ENCODE measurements at places on chromosomes 3 and 15.

DNA sequence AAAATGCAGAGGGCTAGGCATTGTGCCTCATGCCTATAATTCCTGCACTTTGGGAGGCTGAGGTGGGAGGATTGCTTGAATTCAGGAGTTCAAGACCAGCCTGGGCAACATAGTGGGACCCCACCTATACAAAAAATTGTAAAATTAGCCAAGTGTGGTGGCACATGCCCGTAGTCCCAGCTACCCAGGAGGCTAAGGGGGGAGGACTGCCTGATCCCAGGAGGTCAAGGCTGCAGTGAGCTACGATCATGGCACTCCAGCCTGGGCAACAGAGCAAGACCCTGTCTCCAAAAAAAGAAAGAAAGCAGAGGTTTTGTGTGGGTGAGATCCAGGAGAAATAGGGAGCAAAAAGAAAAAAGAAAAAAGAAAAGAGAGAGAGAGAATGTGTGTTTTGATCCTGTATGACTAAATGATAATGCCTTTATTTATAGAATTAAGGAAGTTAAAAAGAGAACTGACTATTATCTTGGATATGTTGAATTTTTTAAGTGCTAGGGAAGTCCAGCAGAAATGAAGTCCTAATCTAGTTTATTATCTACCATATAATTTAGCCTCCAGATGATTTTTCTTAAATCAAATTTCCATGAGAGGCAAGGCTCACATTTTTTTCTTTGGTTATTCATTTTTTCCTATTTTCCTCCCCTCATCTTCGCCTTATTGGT lies 4.8 kb downstream of the TTBK2 start:
- no peak for DNase-seq

DNA sequence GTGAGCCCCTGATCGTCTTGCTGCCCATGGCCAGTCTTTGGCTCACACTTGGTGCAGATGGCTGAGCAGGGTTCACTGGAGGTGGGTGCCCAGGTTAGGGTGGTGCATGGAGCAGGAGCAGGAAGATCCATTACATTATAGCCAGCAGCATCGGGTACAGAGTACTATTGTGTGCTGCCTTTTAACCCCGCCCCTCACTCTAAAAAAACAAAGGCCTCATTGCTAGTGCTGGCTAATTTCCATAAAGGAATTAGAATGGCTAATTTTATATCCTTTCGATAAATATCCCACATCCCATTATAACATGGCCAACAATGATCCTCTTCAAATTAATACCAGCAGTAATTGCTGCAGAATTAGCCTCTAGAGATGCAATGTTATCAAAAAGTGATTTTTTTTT lies 45.8 kb upstream of the PPP4R2 start:
- DNase-seq, result no peak

- no peak for DNase-seq
Observed at GRCh38 chr3:4688411-4688810, 195.3 kb downstream of the ITPR1 start.

- peak; percentile 31 for DNase-seq
Observed at GRCh38 chr3:13040361-13041074, 32.7 kb downstream of the IQSEC1 start.

DNA sequence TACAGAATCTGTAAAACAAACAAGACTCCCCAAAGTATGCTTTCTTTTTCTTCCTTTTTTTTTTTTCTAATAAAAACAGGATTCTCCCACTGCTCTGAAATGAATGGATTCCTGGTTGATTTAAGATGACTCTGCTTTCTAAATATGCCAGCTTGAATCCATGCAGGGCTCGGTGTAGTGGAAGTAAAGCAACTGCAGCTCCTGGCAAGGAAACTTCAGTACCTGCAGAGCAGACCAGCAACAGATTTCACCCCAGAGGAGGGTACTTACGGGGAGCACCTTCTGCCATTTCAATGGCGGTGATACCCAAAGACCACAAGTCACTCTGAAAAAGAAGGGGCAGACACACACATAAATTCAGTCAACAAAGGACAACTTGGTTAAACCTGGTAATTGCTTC lies 150.5 kb upstream of the SLC2A2 start:
- no peak for DNase-seq

GRCh38 chr3:87553058-87553457 lies 276.7 kb upstream of the POU1F1 start:
- DNase-seq, result no peak

DNA sequence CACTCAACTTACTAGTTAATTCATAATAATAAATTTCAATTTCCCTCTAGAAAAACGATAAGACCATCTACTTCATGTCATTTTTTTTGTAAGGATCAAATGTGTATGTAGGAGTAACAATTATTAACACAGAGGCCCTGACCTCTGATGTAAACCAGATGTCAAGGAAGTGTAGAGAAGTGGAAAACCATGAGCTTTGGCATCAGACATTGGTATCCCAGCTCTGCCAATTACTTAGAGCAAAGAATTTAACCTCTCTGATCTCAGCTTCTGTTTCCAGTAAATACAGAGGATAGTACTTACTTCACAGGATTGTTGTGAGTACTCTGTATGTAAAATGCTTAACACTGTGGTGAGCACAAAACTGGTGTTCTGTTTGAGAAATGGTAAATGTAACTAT lies 17.5 kb downstream of the AQR start:
- DNase-seq, result no peak

DNA sequence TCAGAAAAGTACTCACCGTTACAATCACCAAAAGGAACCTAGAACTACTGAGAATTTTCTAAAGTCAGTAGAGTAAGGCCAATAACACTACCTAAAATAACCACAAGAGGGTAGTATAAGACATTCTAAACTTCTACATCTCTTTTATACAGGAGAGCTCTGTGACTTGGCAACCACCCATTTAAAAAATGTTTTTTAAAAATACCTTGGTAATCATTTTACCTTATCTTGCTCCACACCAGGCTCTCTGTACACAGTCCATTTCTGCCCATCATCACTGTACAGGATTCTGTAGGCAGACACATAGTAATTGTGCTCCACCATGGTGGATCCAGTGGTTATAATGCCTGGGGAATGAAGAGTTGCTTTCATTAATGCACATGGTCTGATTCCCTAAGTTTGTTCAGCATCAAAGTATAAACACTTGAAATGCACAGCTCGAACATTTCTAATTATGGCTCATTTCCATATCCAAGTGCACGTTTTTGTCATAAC lies 54.5 kb downstream of the ST3GAL6 start:
- no peak for DNase-seq

- DNase-seq, result no peak
Observed at GRCh38 chr3:35641920-35642527, 2.7 kb downstream of the ARPP21 start.

DNA sequence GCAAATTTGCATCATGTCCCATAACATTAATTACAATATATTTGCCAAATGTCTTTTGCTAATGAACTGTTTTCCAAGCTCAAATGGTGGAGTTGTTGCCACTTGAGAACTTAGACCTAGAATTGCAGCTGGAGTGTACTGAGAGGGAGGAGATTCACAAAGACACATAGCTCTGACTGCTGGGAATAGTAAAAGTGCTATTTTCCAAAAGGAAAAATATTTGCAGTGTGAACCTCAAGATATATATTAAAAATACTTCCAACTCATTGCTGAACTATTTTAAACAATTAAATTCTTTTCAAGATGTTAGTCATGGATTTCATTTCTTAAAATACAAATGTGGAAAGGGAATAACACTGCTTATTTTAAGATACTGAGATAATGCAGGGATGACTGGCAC lies 666.8 kb upstream of the ARPP21 start:
- DNase-seq, result no peak

- DNase-seq, result no peak
Observed at GRCh38 chr15:80066912-80067311, 7.4 kb downstream of the ZFAND6 start.

DNA sequence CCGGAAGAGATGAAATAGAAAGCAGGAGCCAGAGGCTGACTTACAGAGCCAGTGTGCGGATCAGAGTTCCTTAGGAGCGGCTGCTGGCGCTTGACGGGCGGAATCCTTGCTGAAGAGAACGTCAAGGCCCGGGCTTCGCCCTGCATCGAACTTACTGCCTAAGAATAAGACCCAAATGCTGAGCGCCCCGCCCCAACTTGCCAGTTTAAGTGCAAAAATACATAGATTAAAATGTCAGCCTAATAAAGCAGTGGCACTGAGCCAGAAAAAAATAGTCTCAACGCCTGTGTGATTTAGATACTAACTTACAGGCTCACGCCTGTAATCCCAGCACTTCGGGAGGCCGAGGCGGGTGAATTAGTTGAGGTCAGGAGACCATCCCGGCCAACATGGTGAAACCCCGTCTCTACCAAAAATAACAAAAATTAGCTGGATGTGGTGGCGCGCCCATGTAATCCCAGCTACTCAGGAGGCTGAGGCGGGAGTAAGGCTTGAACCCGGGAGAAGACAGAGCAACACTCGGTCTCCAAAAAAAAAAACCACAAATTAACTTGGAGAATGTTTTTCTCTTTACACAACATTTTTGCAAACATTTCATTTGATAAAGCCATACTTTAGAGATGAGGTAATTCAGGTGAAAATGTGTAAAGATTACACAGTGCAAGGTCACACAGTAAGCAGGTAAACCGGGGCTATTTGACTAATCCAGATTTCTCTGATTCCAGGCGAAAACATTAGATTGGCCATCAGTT lies 1.2 kb upstream of the UBP1 start:
- DNase-seq, result no peak

- no peak for DNase-seq
Observed at GRCh38 chr3:72949016-72949415, 47.6 kb upstream of the PPP4R2 start.

GRCh38 chr3:188124184-188124583 lies 29.8 kb upstream of the LPP start:
- DNase-seq, result no peak

DNA sequence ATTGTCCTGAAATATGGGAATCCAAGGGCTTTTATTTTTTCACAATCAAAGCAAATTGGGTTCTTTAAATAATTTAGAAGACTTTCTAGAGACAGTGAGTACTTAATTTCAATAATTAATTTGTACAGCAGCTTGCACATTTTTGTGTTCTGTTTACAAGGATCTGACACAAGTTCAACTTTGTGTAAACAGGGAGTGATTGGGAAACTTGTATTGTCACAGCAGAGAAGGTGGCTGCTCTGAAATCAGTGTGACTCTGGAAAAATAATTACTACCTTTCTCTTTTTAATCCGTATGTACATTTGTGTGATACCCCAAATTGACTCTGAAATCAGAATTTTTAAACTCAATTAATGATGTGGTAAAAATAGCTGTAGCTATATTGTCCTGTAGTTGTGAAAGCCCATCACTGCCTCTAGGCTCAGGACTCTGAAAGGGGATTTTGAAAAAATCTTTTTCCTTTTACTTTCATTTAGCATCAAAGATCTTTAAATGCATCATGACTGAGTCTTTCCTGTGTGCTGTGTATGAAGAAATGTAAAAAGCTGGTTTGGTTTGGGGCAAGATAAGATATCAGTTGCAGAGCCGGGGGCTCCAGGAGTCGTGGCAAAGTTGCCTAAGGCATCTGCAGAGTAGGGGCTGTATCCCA lies 45.1 kb downstream of the MFSD1 start:
- DNase-seq, result no peak

- no peak for DNase-seq
Observed at GRCh38 chr3:120908030-120908794, at the start of gene STXBP5L. STXBP5L (plus strand) TSS chr3:120908205; CDS start chr3:120909579, 1,374 bp downstream.

DNA sequence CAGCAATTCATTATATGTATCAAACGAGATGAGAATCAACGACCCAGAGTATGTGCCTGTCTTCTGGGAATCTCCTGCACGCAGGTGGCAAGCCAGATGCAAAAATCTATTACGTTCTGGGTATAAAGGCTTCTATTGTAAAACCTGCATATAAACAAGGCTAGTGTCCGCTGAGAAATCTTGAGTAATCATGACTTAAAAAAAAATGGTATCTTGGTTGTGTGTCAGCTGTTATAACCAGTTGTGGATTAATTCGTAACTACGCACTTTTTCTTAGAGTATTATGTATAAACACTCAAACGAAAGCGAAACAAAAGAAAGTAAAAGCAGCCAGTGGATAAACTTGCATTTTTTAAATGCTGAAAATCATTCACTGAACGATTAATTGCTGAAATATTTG lies 509.1 kb downstream of the RSL24D1 start:
- DNase-seq, result no peak

GRCh38 chr3:189305412-189305811 lies 133.6 kb downstream of the TPRG1 start:
- DNase-seq, result no peak

DNA sequence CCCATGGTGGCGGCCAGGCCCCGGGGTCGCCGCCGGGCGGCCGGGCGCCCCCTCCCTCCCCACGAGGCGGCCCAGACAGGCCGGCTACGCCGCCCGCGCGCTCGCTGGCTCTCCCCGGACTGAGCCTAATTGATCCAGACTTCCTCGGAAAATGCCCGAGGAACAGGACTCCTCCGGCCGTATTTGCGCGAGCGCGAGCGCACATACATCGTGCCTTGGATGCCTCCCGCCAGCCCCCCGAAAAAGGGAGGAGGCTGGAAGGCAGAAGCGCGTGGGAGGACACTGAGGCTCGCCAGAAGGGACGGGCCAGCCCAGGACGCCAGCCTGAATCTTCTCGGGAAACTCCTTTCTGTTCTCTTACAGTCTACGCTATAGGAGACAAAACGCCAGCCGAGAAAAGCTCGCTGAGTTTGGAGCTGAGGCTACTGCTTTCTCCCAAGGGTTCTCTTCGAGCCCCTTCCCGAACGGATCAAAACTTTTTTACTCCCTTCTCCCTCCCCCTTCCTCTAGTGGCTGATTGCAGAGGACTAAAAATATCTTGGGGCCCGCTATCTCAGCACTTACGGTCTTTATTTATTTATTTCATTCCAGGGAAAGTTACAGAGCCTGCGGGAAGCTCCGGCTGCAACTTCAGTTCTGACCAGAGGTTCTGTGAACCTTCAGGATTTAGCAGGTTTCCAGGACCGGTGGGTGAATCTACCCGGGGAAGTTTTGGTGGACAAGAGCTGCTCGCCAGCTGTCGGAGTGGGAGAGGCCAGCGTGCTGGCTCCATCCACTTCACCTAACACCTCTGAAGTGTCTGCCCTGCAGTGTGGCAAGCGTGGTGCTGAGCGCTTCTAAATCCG lies at the start of gene PDZRN3:
Gene PDZRN3 (minus strand): TSS at position 121 of the 845 bp plus-strand sequence.
- no peak for DNase-seq

DNA sequence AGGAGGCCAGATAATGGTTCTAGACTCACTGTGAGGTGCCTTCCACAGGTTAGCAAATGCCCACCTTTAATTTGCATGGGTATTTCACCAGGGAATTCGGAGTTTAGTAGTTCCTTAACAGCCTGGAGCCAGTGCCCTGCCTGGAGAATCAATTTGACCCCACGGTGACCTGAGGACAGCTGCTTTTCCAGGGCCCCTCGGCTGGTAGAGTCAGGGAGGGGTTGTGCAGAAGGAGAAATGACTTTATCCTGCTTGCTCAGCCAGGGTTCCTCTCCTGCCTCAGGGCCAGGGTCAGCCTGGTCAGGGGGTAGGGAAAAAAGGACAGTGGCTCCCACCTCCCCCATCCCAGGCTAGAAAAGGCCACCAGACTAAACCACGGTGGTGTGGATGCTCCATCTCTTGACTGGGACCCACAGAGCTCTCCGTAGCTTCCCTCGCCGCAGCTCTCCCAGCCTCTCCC lies 12.0 kb downstream of the DLL4 start:
- DNase-seq, result no peak

DNA sequence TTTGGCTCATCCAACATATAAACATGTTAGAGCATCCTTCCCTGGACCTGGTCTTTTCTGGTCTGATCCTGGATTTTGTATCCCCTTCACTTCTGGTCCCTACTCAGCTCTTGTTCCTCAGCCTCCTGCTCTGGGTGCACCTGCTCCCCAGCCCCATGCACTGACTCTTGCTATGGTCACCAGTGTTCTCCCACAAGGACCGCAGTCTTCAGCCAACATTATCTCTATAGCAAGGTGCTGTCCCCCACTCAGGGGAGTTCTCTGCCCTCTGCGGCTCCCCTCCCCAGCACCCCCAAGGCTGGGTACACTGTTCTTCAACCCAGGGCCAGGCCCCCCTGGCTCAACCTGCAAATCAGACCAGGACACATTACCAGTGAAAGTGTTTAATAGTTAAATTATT lies 80.2 kb downstream of the SEC22A start:
- DNase-seq, result no peak
